CD14-positive monocyte (primary cell): ENCODE measurements at places on chromosomes 12 and 14. TPM values are rescaled to one million over a fixed set of nuclear protein-coding genes. Genes with fewer than 3 reads are reported as not detected.

- H3K4me3 ChIP-seq, result no peak overlapping the region
- no peak overlapping the region for H3K27ac ChIP-seq
- no peaks in the 10 kb centered on the region for H3K4me1 ChIP-seq
- no peak for DNase-seq
Observed at GRCh38 chr12:130013771-130014484, 110.1 kb upstream of the TMEM132D start.

DNA sequence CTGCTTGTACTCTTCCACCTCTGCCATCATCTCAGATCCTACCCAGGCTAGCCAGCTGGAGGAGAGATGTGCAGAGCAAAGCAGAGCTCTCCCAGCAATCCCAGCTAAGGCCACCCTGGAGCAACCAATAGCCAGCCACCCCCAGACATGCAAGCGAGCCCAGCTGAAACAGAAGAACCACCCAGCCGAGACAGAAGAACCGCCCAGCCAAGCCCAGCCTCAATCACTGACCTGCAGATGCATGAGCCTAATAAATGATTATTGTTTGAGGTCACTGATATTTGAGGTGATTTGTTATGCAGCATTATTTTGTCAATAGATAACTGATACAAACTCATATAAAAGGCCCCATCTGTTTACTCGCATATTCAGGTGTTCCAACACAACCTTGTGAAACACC, 106.3 kb downstream of the SCARB1 start:
- H3K27me3 ChIP-seq, result no peaks in the 10 kb centered on the region
- H3K4me1 ChIP-seq, result peaks cover 100% of the 10 kb centered on the region

- H3K36me3 ChIP-seq, result peaks cover 26% of the 10 kb centered on the region
- no peak overlapping the region for H3K4me3 ChIP-seq
- DNase-seq, result peak; percentile 80
- H3K27ac ChIP-seq, result peak overlapping the region; percentile 64
- H3K4me1 ChIP-seq, result peaks cover 49% of the 10 kb centered on the region
- H3K27me3 ChIP-seq, result no peaks in the 10 kb centered on the region
Observed at GRCh38 chr12:108850854-108851573, 6.4 kb downstream of the SSH1 start.

DNA sequence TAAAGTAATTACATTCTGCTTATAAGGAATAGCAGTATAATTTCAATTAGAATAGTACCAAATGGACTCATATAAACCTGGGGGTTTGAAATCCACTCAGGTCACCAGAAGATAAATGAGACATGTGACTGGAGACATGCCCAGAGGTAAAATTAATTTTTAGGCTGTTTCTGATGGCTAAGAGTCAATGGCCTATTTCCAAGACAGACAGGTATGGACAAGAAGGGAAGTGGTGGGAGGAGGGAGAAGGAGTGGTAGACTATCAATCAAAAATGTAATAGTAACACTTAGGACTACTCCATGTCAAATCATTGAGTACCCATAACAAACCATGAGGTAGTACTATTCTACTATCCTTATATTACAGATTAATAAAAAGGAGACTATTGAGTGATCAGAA, 544.0 kb downstream of the GALC start:
- no peaks in the 10 kb centered on the region for H3K4me1 ChIP-seq
- H3K36me3 ChIP-seq, result no peaks in the 10 kb centered on the region
- H3K27me3 ChIP-seq, result no peaks in the 10 kb centered on the region
- no peak overlapping the region for H3K4me3 ChIP-seq

- no peak for DNase-seq
- no peak overlapping the region for H3K27ac ChIP-seq
- no peaks in the 10 kb centered on the region for H3K4me1 ChIP-seq
- no peak overlapping the region for H3K4me3 ChIP-seq
- no peaks in the 10 kb centered on the region for H3K27me3 ChIP-seq
Observed at GRCh38 chr12:57261428-57261865, 10.5 kb upstream of the STAC3 start.

The EMP1 gene
- polyA plus RNA-seq, result 3.1 TPM

DNA sequence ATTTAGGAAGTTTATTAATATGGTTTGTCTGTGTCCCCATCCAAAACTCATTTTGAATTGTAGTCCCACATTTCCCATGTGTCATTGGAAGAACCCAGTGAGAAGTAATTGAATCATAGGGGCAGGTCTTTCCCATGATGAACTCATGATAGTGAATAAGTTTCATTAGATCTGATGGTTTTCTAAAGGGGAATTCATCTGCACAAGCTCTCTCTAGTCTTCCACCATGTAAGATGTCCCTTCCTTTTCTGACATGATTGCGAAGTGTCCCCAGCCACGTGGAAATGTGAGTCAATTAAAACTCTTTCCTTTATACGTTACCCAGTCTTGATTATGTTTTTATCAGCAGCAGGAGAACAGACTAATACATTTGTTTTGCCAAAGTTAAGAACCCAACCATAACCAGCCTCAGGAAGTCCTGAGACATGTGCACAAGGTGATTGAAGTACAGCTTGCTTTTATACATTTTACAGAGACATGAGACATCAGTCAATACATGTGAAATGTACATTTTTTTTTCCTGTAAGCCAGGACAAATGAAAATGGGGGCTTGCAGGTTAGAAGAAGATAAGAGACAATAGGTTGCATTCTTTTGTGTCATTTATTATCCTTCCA, 1136.7 kb downstream of the TMEM121 start:
- no peaks in the 10 kb centered on the region for H3K36me3 ChIP-seq
- no peak overlapping the region for H3K4me3 ChIP-seq
- no peaks in the 10 kb centered on the region for H3K4me1 ChIP-seq
- DNase-seq, result no peak
- H3K27ac ChIP-seq, result no peak overlapping the region

DNA sequence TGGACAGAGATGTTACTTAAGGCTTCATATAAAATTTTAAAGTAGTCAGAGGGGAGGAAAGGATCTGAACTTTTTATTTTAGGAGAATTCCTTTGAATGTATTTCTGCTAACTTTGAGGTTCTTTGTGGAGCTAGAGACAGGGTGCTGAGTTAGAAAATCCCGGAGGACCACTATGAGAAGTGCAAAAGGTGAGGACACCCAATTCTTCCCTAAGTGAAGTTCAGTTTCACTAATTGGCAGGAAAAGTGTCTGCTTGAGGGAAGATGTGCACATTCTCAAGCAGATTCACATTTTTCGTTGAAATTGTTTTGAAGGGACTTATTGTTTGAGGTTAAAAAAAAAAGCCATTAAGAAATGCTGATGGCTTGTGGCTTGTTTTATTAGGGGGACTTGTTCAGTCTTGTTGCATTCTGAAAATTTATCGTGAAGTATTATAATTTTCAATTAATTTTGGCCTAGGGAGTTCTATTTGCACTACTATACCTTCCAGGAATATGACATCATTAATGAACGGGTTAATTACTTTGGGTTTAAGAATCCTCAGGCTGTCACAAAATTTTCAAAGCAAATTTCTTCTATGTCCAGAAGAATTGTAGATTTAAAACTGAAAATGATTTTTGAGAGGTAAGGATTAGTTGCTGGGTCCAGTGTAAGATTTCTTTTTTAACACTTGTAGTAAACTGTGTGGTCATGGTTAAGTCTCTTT, 1.8 kb downstream of the PCNX1 start:
- H3K27ac ChIP-seq, result peak overlapping the region; percentile 70
- H3K27me3 ChIP-seq, result no peaks in the 10 kb centered on the region
- H3K36me3 ChIP-seq, result no peaks in the 10 kb centered on the region
- peak overlapping the region; percentile 87 for H3K4me3 ChIP-seq
- no peak for DNase-seq

DNA sequence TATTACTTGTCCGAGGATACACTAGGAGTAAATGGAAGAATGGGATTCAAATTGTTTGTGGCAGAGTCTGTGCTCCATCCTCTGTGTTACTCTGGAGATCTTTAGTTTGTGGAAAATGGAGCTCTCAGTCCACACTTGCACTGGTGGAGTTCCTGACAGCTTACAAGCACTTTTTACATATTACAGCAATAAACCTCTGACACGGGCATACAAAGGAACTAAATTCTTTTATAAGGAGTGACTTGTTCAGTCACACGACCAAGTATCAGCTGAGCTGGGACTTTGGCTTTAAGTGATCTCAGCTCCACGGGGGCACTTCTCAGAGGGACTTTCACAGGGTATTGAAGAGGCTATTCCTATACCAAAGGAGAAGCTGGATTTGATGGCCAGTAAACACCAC, 417.5 kb downstream of the LRIG3 start:
- H3K4me3 ChIP-seq, result no peak overlapping the region
- H3K36me3 ChIP-seq, result no peaks in the 10 kb centered on the region
- H3K4me1 ChIP-seq, result no peaks in the 10 kb centered on the region
- H3K27ac ChIP-seq, result no peak overlapping the region
- no peak for DNase-seq

- H3K4me3 ChIP-seq, result no peak overlapping the region
- no peaks in the 10 kb centered on the region for H3K4me1 ChIP-seq
- no peaks in the 10 kb centered on the region for H3K36me3 ChIP-seq
- H3K27ac ChIP-seq, result no peak overlapping the region
Observed at GRCh38 chr12:68939505-68939904, 6.5 kb upstream of the CPM start.

DNA sequence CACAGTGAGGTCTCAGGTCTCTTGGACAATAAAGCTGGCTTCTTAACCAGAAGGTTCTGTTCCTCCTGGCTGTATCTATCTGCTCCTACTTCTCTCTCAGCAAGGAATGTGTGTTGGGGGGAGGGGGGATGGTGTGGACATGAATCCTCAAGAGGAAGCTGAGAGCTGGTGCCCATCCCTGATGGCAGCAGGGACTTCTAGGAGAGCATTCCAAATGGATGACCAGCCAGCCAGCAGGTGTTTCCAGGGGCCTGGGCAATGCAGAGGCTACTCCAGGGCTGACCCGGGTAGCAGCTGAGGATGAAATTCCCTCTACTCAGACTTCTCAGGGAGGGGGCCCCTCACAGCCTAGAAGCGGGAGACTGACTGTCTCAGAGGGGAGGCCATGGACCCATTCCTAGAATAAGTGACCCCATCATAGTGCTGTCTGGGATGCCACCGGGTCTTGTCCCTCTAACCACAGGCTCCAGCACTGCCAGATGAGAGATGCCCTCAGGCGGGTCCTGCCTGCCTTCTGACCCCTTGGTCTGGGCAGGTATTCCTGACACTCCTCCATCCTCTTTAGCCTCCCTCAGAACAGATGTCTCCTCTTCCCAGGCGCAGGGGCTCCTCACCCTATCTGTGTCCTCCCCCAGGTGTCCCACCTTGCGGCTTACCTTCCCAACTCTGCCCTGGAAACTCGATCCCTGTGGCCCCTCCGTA, 1.2 kb downstream of the RAB15 start:
- H3K27me3 ChIP-seq, result peaks cover 42% of the 10 kb centered on the region
- H3K36me3 ChIP-seq, result no peaks in the 10 kb centered on the region
- no peak overlapping the region for H3K27ac ChIP-seq
- no peak for DNase-seq

The RERGL gene
- not detected for polyA plus RNA-seq

DNA sequence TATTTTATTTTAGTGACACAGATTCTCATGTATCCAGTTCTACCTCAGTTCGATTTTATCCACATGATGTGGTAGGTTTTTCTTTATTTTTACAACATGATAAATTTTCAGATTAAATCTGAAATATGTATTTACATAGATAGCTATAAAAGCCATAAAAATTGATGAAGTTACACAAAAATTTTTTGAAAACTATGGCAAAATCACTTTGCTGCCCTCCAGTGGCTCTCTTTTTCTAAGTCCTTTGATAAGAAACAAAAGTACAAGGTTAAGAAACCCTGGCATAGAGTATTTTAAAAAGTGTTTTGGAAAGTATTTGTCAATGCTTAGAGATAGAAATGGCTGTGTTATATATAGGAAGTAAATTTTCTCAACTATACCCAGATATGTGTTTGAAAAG, 104.2 kb downstream of the PCNX1 start:
- no peak for DNase-seq
- H3K27me3 ChIP-seq, result no peaks in the 10 kb centered on the region
- H3K4me3 ChIP-seq, result no peak overlapping the region
- no peaks in the 10 kb centered on the region for H3K4me1 ChIP-seq

GRCh38 chr14:65465584-65465983, 53.1 kb downstream of the FUT8 start:
- no peak for DNase-seq
- no peaks in the 10 kb centered on the region for H3K4me1 ChIP-seq
- H3K27ac ChIP-seq, result no peak overlapping the region
- H3K27me3 ChIP-seq, result no peaks in the 10 kb centered on the region
- H3K36me3 ChIP-seq, result no peaks in the 10 kb centered on the region
